PC-3 (cell line): ENCODE measurements at places on chromosomes 7 and 10. TPM values are rescaled to one million over a fixed set of nuclear protein-coding genes. Genes with fewer than 3 reads are reported as not detected.
A peak's percentile ranks its signal among the peaks of the same experiment; 100 is the strongest.

DNA sequence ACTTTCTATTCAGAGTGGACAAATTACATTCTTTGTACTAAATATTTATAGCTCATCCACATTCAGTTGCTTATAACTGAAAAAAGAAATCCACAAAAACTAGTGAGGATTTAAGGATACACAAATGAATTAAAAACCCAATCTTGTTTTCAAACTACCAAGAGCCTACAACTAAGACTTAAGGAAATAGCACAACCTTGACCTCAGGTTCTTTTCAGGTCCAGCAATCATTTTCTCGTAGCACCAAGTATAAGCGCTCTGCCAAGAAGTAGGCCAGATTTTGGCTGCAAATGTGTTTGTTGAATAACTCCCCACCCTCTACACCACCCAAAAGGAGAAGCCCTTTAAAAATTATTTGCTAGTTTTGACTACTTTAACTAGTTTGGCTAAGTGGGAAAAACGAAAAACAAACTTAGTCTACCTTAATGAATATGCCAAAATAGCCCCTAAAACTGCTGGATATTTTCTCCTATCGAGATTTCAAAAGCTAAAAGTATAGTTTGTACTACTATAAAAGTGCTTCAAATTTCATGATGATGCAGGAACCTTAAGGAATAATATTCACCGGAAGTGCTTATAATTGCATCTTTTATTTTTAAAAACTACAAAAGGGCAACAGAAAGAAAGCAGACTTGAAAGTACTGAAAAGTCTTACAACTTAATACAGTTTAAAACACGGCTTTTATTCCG is 2.7 kb upstream of the KMT2E start:
- H3K27ac ChIP-seq = peak overlapping the region; percentile 95
- H3K36me3 ChIP-seq = no peaks in the 10 kb centered on the region
- no peak for DNase-seq
- H3K4me3 ChIP-seq = peak overlapping the region; percentile 78
- H3K4me1 ChIP-seq = peaks cover 27% of the 10 kb centered on the region

Gene MRM2
- 42.6 and 42.9 TPM in 2 replicates for total RNA-seq

DNA sequence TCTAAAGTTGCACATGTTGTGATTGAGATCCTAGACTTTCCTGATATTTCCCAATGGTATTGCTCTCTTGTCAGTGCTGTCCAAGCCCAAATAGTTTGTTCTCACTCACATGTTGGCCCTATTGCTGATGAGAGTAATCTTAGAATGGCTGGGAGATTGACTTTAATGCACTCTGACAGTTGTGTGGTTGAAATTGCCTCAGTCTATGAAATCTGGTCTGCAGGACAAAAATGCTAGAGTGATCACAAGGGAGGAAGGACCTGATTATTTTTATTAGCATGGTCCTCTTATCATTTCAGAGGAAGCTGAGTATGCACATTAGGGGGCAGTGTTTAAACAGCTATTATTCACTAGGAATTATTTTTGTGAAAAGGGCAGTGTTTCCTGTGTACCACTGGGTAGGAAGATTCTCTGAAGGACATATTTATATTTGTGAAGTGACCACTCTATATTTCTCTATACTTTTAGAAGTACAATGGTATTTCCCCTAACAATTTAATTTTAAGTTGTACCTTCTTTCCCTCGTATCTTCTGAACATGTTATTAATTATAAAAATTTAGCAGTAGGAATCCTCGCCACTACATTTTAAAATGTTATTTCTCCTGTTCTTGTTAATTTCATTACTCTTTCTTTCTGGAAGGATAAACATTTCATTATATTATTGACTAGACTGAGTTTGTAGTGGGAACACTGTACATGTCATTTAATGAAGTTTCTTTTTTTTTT is 64.4 kb downstream of the SUGCT start:
- H3K27me3 ChIP-seq = no peaks in the 10 kb centered on the region
- DNase-seq = peak; percentile 50

Gene HOXA1
- total RNA-seq = 1.4 and 2.0 TPM in 2 replicates

- no peaks in the 10 kb centered on the region for H3K27me3 ChIP-seq
- H3K4me1 ChIP-seq = no peaks in the 10 kb centered on the region
- H3K36me3 ChIP-seq = no peaks in the 10 kb centered on the region
- H3K4me3 ChIP-seq = no peak overlapping the region
- H3K27ac ChIP-seq = no peak overlapping the region
- DNase-seq = no peak
Observed at GRCh38 chr10:55474258-55474657, 673.2 kb upstream of the PCDH15 start.

- H3K36me3 ChIP-seq = no peaks in the 10 kb centered on the region
- no peak overlapping the region for H3K27ac ChIP-seq
- H3K4me1 ChIP-seq = no peaks in the 10 kb centered on the region
- H3K4me3 ChIP-seq = no peak overlapping the region
- no peaks in the 10 kb centered on the region for H3K27me3 ChIP-seq
Observed at GRCh38 chr7:5469375-5470166, 45.9 kb upstream of the TNRC18 start.

DNA sequence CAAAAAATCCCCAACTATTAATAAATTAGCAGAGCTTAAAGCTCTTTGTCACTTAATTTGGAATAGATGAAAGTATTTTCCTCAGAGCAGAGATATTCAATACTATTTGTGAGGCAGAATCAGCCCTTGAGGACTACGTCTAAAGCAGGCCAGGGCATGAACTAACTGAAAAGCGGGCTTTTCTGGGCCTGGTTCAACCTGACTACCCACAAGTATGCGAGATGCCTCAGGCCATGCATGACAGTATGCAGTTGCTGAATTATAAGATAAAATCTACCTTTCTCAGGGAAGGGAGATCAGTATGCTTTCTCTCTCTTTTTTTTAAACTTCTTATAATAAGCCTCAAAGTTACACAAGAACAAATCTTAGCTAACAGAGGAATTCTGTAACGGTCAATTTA is 20.1 kb downstream of the TMEM168 start:
- H3K4me1 ChIP-seq = peaks cover 12% of the 10 kb centered on the region
- no peaks in the 10 kb centered on the region for H3K36me3 ChIP-seq
- DNase-seq = peak; percentile 77
- no peak overlapping the region for H3K27ac ChIP-seq

DNA sequence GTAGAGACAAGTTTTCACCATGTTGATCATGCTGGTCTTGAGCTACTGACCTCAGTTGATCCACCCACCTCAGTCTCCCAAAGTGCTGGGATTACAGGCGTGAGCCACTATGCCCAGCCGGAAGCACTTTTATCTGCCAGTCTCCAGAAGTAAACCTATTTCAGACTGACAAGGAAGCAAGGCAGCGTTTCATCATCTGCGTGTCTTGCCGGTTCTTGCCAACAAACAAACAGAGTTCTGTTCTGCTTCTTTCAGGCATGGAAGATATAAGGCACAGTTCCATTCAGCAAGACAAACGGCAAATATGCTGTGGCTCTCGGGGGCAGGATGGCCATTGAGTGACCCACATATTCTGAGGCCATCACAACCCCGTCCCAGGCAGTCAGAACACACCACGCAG is 15.5 kb upstream of the LARP4B start:
- no peaks in the 10 kb centered on the region for H3K36me3 ChIP-seq
- no peak overlapping the region for H3K27ac ChIP-seq
- no peaks in the 10 kb centered on the region for H3K4me1 ChIP-seq

- no peak overlapping the region for H3K27ac ChIP-seq
- DNase-seq = no peak
- H3K27me3 ChIP-seq = no peaks in the 10 kb centered on the region
- no peak overlapping the region for H3K4me3 ChIP-seq
- peaks cover 4% of the 10 kb centered on the region; the same call in 1 of the 2 replicates for H3K4me1 ChIP-seq
- no peaks in the 10 kb centered on the region for H3K36me3 ChIP-seq
Observed at GRCh38 chr7:48518092-48518491, 346.8 kb downstream of the ABCA13 start.

- no peaks in the 10 kb centered on the region for H3K36me3 ChIP-seq
- no peaks in the 10 kb centered on the region for H3K27me3 ChIP-seq
- H3K4me1 ChIP-seq = no peaks in the 10 kb centered on the region
Observed at GRCh38 chr7:118288098-118288497, 63.6 kb downstream of the ANKRD7 start.
